ENCODE measurements at places on chromosomes 3 and 15.

DNA sequence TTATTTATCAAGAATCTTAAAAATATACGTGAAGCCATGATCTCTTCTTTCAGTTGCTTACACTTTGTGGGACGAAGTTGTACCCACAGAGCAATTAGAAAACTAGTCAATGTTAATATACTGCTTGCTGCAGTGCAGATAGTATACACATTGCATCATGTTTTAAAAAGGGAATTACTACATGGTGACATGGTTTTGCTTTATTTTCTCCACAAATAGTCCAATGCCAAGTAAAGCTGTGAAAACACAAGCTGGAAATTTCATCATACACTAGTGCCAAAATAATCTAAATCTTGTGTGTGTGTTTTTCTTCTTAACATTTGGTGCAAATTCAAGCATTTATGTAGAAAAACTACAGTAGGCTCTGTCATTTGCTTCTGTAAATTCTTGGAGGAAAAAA, 233.0 kb downstream of the EPHA3 start:
- DNase-seq: no peak

GRCh38 chr3:16430717-16431630, 82.5 kb downstream of the RFTN1 start:
- DNase-seq: no peak

DNA sequence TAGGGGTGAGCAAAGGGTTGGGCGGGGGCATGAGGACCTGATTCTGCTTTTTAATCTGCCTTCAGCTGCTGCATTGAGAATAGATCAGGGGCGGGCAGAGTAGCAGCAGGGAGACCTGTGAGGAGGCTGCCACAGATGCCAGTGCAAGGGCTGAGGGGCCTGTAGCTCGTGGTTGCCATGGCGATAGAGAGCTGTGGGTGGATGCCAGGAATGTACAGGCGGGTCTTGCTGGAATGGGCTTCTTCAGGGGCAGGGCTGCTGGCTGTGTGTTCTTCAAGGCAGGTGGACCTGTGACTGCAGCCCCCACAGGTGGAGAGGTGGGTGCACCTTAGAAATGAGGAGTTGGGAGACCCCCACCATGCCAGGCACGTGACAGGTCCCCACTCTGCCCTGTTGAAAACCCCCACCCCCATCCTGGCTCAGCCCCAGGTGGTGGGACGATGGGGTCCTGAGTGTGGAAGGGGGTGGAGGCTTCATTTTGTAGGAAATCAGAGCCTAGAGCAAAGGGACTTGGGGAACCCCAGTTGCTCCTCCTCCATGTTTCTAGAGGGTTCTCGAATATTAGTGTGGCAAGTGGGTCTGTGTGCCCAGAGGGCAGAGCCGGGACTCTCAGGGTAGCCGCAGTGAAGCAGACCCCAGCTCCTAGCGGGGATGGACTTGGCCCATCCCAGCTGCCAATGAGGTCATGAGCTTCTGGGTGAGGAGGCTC, 38.3 kb downstream of the SLC6A6 start:
- no peak for DNase-seq

DNA sequence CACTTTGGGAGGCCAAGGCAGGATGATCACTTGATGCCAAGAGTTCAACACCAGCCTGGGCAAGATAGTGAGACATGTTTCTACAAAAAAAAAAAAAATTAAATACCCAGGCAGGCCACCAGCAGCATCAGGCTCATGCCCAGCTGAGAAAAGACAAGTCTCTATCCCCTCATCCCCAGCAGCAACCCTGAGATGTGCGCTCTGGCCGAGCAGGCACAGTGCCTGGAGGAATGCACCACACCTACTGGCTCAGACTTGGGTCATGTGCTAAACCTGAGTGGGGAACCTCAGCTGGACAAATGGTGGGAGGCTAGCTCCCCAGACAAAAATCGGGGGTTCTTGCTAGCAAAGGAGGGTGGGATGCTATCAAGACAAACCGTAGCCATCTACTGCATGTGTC, 10.2 kb upstream of the CCDC174 start:
- DNase-seq: no peak

DNA sequence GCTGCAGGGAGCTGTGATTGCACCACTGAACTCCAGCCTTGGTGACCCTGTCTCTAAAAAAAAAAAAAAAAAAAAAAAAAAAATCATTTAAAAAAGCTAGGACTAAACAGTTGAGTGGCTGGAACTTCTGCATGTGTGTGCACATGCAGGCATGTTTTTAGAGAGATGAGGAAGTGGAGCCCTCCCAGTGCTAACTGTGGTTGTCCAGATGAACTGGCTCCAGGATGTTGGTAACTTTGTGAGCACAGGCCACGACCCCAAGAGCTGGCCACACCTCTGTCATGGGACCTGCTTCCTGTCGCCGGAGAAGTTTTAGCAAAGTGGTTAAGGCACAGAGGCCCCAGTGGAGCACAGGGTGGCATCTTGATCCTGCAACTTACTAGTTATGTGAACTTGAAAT, 27.0 kb downstream of the CHCHD6 start:
- DNase-seq: no peak

DNA sequence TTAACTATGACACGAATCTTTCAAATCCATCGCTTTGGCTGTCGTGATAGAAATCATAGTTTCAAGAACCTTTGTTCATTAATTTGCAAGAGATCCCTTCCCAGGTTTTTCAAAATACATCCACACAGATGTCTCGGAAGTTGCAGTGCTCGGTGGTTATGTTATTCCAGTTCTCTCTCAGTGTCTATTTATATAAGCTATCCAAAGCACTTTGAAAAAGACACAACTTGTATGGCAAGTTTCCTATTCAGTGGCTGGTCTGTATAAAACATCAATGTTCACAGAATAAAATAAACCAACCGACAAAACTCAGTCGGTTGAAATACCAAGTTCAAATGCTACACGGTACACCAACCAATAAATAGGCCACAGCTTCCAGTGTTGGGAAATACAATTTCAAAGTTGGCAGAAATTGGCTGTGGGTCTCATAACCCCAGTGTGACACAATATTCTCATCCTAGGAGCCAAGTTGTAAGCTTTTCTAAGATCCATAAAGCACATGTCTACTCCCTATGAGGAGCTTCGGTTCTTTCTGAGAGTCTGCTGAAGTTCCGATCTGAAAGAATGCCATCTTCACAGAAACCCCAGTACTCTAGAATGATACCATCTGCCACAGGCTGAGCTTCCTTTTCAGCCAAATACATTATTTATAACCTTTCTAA, 23.7 kb downstream of the SATB1 start:
- DNase-seq: no peak

DNA sequence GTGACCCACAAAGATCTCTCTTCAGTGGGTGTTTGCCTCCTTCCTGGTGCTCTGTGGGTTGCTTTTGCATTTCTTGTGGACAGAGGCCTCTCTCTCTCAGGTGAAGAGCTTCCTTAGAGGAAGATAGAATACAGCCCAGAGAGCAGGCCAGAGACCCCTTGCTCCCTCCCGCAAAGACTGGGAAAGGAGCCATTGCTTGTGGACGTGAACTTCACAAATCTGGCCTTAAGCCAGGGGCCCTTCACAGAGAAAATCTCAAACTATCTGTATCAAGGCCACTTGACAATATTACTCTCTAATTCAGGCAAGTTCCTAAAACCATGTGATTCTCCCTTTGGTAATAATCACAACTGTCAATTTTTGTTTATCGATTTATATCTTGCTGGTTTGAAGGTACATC, 30.4 kb upstream of the CLK3 start:
- DNase-seq: no peak

All from stimulated activated CD4-positive, alpha-beta T cell treated with anti-CD3 and anti-CD28 coated beads, Interleukin-12 subunit alpha, Interleukin-12 subunit beta, amount 100 ng/mL, for 24 hours (primary cell).